ENCODE measurements at places on chromosomes 6 and 20. TPM values are rescaled to one million over a fixed set of nuclear protein-coding genes. Genes with fewer than 3 reads are reported as not detected.

KIAA1755 gene
- total RNA-seq: 0.21 TPM

NINL gene
- total RNA-seq: 11.4 TPM

ZNF322 gene
- total RNA-seq: 5.5 TPM

MYCT1 gene
- total RNA-seq: not detected

SCUBE3 gene
- total RNA-seq: 0.05 TPM

MROH8 gene
- total RNA-seq: 1.3 TPM

TFAP2D gene
- not detected for total RNA-seq

UBD gene
- total RNA-seq: 0.61 TPM

TPBG gene
- total RNA-seq: 35.5 TPM

PHACTR1 gene
- not detected for total RNA-seq

OLIG3 gene
- total RNA-seq: not detected

SLC4A11 gene
- total RNA-seq: 15.1 TPM

SEL1L2 gene
- not detected for total RNA-seq

SPO11 gene
- not detected for total RNA-seq

FGD2 gene
- total RNA-seq: not detected

HLA-DQA1 gene
- total RNA-seq: not detected

MSH5 gene
- 12.3 TPM for total RNA-seq

KCNK15 gene
- total RNA-seq: 0.59 TPM

NR2E1 gene
- total RNA-seq: not detected

TSPYL4 gene
- total RNA-seq: 2.9 TPM

CCM2L gene
- total RNA-seq: 0.68 TPM

Measured in A549 treated with Hydrocortisone at 1 μM for 4 hours (cell line).